ENCODE measurements at places on chromosomes 13 and 19.

- peak; percentile 68 for DNase-seq
These were observed 379 bp upstream of the ZNF470 start for GRCh38 chr19:56566904-56567273.

DNA sequence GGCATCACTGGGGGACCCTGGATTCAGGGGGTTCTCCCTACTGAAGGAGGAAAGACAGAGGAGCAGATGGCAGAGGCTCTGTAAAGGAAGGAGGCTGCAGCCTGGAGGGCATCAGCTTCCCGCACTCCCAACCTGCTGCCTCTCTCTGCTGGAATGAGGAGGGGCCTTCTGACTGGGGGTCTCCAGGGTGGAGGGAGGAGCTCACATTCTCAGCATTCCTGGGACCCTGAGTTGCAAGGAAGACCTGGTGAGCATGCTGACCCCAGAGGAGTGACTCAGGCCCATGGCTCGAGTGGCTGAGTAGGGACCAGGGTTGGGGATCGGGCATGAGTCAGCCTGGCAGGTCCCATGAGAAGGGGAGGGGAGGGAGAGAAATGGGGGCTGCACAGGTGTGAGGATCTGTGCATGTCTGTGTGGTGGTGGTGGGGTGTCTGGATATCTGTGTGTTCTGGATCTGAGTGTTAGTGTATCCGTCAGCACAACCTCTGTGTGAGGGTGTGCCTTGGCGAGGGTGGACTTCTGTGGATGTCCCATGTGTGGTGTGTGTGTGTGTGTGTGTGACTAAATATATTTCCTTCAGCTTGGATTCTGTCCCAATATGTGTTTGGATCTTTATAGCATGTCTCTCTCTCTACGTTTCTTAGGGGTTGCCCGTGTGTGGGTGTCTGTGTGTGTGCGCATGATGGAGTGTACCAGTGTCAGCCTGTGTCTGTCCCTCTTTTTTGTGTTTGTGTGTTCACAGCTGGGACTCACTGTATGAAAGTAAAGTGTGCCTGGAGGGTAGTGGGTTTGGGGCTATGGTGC is 4.6 kb downstream of the AXL start:
- DNase-seq = no peak

DNA sequence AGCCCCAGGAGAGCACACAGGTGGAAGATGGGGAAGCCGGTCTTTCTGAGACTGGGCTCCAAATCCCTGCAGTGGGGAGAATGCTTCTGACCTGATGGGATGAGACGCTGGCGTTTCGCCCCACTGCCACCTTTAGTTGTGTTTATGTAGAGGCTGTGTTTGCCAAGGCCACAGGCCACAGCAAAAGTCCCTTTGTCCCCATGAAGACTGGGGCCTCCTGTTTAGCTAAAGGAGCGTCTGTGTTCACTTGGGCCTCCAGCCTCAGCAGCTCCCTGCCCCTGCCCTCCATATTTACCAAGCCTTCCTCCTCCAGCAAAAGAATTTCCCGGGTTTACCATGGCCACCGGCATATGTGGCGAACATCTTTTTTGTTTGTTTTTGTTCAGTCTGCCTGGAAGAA is 10.4 kb upstream of the KLK14 start:
- no peak for DNase-seq

DNA sequence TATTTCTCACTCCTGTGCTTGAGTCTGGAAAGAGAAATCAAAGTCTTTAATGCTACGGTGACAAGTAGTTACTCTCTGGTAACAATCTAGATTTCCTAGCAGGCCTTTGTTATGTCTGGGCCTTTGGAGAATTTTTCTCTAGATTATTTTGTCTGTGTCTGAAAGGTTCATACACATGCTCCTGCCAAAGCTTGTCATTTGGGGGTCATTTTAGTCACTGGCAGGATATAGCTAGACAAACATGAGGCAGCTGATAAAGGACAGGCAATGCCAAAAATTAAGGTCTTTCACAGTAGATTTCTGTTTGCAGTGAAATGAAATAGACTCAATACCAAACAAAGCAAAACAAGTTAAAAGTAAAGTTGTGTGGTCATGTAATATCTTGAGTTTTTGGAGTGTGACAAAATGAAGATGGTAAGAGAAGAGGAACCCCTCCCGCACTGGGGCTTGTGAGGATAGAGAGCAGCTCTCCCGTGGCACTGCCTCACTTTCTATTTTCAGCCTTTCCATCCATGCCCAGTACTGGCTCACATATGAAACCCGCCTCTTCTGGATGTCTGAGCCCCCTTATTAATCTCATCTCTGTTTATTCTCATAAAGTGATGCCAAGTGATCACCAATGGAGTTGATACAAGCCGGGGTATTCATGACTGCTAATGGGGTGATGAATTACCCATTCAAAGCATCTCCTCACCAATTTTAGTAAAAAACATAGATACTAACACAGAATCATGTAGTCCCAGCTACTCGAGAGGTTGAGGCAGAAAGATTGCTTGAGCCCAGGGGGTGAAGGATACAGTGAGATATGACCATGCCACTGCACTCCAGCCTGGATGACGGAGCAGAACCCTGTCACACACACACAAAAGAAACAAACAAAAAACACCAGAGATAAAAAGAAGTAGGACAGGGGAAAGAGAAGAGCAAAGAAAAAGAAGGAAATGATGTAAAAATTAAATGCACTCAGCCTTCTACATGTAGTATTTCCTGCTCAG is 389.3 kb downstream of the FGF14 start:
- DNase-seq = no peak

DNA sequence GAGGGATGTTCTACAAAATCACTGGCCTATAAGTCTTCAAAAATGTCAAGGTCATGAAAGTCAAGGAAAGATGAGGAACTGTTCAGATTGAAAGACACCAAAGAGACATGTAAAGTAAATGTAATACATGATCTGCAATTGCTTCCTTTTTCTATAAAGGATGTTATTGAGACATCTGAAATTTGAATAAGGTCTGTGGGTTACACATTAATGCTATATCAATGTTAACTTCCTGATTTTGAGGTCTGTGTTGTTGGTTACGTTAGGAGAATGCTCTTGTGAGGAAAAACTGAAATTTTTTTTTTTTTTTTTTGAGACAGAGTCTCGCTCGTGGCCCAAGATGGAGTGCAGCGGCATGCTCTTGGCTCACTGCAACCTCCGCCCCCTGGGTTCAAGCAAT is 197.4 kb downstream of the RGCC start:
- no peak for DNase-seq

DNA sequence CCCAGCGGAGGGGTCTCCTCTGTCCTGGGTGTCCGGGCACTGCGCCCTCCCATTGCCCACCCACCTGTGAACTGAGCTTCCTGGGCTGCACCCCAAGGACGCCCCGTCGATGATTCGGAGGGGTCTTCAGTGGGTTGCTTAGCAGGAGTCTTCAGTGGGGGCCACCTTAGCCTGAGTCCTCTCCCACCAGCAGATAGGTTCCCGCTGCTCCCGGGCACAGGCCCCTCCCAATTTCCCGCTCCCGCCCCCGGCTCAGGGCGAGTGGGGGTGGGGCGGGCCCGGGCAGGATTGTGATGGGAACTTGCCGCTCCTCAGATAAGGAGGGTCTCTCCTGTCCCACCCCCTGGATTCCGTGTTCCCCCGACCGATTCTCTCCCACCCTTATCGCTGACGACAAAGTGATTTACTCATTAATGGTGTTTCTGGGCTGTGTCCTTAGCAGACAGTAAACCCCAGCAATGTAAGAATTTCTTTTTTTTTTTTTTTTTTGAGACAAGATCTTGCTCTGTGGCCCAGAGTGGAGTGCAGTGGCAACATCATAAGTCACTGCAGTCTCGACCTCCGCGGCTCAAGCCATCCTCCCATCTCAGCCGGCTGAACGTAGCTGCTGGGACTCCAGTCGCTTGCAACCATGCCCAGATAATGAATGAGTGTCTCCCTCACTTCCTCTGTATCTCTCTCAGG is 655 bp upstream of the S1PR5 start:
- peak; percentile 42 for DNase-seq

DNA sequence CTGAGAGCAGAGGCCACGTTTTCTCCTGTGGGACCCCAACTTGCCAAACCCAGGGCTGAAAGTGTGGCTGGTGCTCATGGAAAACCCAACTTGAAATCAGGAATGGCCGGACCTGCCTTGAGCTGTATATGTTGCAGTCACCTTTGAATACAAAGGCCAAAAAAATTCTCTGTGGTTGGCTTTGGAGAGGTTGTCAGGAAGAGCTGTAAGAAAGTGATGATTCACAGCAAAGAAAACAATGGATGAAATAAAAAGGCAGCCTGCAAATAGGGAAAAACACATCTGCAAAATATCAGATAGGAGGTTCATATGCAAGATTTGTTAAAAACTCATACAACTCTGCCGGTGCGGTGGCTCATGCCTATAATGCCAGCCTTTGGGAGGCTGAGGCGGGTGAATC is 715.8 kb downstream of the UQCRFS1 start:
- no peak for DNase-seq

GRCh38 chr13:54226876-54227275 is 1198.3 kb downstream of the OLFM4 start:
- no peak for DNase-seq

GRCh38 chr13:113901231-113901630 is 37.4 kb upstream of the GAS6 start:
- DNase-seq = peak; percentile 8

GRCh38 chr13:101258071-101258470 is 158.2 kb downstream of the NALCN start:
- peak; percentile 77 for DNase-seq

GRCh38 chr13:41962994-41963393 is 2.1 kb upstream of the VWA8 start:
- no peak for DNase-seq

- no peak for DNase-seq
These were observed 29.5 kb downstream of the PEPD start for GRCh38 chr19:33492090-33492489.

DNA sequence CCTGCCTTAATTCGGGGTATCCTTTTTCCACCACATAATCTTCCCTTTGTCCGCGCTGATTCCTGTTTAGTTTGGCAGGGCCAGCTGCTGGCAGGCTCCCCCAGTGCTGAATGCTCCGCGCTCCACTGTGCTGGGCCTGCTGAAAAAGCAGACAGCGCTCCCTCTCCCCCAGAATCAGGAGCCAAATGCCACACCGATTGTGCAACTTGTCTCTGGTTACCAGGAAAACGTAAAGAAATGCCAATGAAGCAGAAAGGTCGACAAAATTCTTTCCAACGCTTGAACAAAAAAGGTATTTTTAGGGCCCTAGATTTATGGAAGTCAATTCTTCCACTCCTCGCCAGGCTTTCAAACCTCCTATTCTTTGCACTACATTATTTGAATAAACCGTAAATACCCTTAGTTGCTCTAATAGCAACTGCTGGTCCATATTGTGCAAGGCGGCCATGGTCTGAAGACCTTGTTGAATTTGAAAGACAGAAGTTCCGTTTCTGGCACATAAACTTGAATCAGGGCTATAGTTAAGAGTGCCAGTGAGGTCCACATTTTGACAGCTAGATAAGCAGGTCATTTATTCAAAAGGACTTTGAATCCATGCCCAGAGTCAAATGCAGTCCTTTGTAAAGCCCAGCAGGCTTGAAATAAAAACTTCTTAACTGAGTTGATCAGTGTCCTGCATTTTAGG is 206.7 kb upstream of the RFC3 start:
- DNase-seq = no peak

- DNase-seq = no peak
These were observed 4.5 kb upstream of the ADAMTS10 start for GRCh38 chr19:8615024-8615423.

- DNase-seq = no peak
These were observed 981.5 kb downstream of the DIAPH3 start for GRCh38 chr13:59182241-59182640.

GRCh38 chr19:29551774-29552173 is 26.0 kb downstream of the VSTM2B start:
- DNase-seq = no peak

DNA sequence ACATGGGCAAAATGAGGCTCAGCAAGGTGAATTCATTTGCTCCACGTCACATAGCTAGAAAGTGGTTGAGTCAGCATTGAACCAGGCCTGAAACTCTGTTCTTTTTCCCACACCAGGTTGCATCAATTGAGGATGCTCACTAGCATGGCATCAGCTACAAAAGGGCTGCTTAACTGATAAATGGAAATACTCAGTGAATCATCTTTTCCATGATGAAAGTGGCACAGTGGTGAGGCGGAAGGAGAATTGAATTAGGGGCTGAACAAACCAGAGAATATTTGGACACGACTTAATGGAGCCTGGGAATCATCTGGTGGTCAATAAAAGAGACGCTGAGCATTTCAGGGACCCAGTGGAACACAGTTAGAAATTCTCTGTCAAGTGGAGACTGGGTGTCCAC is 320.1 kb upstream of the MAB21L1 start:
- DNase-seq = no peak

GRCh38 chr13:42804244-42804874 is 23.0 kb downstream of the FAM216B start:
- no peak for DNase-seq

DNA sequence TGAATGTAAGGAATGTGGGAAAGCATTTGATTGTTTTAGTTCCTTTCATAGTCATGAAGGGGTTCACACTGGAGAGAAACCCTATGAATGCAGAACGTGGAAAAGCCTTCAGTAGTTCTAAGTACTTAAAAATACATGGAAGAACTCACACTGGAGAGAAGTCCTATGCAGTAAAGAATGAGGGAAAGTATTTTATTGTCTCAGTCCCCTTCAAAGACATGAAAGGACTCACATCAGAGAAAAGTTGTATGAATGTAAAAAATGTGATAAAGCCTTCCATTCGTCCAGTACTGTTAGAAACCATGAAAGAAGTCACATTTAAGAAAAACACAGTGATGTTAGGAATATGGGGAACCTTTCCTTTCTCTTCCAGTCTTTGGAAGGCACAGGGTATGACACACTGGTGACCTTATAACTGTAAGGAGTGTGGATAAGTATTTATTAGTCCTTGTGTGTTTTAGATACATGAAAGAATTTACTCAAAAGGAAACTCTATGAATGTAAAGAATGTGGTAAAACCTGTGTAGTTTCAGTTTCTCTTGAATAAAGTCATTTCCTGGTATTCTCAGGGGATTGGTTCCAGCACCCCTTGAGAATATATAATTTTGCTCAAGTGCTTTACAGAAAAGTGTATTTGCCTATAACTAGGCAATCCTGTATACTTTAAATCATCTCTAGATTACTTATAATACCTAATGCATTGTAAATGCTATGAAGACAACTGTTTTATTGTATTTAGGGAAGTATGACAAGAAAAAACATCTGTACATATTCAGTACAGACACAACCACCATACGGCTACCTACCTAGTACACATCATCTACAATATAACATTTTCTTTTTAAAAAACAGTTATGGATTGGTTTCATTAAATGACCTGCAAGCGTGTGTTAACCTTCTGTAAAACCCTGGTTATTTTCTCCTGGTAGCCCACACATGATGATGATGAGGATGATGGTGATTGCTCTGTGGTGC is 52.8 kb downstream of the ZNF823 start:
- DNase-seq = no peak

DNA sequence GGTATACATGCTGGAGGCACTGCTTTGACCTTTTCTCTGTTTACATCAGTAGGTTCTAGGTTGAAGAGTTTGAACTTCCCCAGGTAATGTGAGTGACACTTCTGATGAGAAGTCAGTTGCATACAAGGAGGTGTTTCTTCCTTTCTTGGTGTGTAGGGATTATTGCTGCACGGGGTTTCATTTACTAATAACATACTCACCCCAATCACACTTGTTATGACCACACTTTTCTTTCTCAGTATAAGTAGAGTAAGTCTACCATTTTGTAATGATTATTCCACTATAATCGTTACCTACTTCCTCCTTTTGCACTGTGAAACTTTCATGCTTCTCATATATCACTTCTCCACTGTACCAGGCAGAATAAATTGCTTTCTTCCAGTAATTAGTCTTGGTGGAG is 138.0 kb downstream of the TNFSF13B start:
- DNase-seq = no peak

- no peak for DNase-seq
These were observed 255.4 kb downstream of the COG6 start for GRCh38 chr13:39910833-39911232.

- no peak for DNase-seq
These were observed 86.3 kb downstream of the KCNRG start for GRCh38 chr13:50101590-50101989.
